ENCODE measurements at places on chromosomes 16 and 17.

- DNase-seq = no peak
Observed at GRCh38 chr16:1787056-1787321, 4.2 kb downstream of the NUBP2 start.

GRCh38 chr17:40022497-40022896 lies 7.3 kb downstream of the CSF3 start:
- DNase-seq = no peak

DNA sequence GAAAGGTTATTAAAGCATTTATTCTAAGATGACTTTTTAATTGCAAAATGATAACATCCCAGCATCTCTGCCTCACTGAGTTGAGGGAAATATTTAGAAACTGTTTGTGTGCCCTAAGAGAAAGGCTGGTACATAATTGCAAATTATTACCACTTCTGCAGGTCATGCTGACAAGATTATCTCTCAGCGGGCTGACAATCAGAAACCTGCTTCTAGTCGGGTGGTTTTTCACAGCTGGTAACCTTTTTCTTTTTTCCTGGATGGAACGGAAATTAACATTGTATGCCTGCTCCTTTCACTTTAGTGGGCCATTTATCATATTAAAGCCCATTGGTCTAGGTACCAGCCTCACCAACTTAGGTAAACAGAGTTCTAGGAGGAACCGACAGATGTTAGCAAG lies 17.0 kb upstream of the NUDT7 start:
- no peak for DNase-seq

- DNase-seq = peak; percentile 66
Observed at GRCh38 chr17:63954402-63955063, 18.2 kb downstream of the SCN4A start.

- DNase-seq = no peak
Observed at GRCh38 chr16:12124742-12125141, 148.2 kb downstream of the SNX29 start.

- DNase-seq = no peak
Observed at GRCh38 chr17:37206299-37206698, 169.5 kb upstream of the C17orf78 start.

- no peak for DNase-seq
Observed at GRCh38 chr17:39927929-39928857, 661 bp downstream of the LRRC3C start.

DNA sequence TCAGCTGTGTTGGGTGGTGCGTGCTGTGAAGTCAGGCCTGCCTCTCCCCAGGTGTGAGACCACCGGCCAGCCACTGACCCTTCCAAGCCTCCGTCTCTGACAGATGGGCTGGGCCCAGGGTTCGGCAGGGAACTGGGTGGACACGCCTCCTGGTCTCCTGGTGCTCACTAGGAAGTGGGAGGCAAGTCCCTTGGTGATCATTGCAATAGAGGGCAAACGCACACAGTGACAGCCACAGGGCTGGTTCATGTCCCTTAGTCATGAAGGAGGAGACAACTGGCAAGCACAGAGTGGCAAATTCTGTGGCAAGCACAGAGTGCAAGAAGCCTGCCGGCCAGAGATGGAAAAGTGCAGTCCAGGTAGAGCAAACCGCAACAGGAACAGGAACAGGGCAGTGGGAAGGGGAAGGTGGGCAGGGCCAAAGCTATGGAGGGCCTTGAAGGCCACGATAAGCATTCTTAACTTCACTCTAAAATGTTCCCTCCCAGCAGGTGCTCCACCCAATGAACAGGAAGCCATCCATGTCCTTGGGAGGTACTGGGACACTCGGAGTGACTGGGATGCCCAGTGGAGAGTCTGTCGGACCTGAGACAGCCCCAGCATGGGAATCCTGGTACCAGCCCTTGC lies 21.9 kb downstream of the USP7 start:
- peak; percentile 34 for DNase-seq

- DNase-seq = no peak
Observed at GRCh38 chr17:70892527-70892926, 723.2 kb downstream of the KCNJ2 start.

DNA sequence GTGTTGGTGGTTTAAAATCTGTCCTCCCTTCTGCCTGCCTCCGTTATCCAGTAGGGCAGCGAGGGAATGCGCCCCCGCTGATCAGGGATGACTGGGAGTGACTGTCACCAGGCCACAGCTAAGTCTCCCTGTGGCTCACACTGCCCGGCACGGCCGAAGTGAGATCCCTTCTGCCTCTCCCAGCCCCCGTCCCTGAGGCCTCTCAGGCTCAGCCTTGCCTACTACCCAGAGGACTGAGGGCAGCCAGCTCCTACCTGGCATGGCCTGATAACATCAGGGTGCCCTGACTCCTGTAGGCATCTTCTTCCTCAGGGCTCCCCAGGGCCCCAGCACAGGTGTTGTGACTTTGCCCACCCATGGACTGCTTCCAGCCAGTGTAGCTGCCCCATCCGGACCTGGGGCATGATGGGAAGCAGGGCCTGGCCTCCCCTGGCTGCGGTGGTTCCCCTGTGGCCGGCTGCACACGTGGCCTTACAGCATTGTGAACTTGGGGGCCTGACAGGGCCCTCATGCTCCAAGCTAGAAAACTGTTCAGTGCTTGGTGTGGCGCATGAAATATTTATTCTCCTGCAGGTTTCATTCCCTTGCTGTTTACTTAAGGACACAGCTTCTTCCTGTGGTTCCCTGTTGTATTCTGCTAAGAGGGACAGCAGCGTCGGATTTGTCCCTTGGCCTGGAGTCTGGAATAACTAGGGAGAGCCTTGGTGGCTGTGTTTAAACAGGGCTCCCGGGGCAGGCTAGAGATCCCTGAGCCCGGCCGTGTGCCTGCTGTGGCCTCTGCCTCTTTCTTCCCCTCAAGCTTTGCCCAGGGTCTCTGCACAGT lies 30.0 kb downstream of the GINS2 start:
- DNase-seq = no peak

- DNase-seq = no peak
Observed at GRCh38 chr16:22027633-22028032, 19.7 kb downstream of the MOSMO start.

DNA sequence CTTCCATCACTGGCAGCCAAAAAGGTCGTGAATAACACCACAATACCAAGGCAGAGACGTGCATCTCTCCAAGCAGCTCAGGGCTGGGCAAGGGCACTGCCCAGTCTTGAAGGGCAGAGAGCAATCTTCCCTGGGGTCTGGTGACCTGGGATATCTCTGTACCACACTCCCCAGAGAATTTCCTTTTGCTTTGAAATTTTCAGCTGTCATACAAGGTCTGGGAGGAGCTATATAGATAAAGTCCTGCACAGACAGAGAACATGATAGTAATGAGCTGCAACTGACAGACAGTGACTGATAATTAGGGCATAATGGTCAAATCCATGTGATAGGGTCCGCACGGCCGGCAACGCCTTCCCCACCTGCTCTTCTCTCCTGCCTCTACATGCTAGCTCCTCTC lies 68.2 kb downstream of the DYNLRB2 start:
- DNase-seq = no peak

DNA sequence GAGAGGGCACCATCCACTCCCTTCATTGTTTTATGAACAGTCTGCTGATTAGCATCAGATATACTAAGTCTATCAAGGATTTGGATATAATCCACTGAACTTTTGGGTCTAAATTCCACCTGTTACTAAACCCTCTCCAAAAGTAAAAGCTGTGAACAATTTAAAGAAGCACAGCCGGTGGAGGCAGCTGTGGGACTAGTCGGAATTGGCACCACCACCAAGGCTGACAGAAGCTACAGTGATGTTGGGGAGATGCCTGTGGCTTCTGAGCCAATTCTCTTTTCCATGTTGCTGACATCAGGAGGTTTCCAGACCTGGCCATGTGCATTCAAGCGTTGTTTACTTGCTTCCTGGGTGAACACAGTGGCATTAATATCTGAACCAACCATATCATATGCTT lies 679.0 kb upstream of the CA10 start:
- no peak for DNase-seq

- no peak for DNase-seq
Observed at GRCh38 chr16:59658572-59658971, 924.5 kb upstream of the GOT2 start.

- no peak for DNase-seq
Observed at GRCh38 chr17:16935786-16936185, 36.1 kb downstream of the TNFRSF13B start.

DNA sequence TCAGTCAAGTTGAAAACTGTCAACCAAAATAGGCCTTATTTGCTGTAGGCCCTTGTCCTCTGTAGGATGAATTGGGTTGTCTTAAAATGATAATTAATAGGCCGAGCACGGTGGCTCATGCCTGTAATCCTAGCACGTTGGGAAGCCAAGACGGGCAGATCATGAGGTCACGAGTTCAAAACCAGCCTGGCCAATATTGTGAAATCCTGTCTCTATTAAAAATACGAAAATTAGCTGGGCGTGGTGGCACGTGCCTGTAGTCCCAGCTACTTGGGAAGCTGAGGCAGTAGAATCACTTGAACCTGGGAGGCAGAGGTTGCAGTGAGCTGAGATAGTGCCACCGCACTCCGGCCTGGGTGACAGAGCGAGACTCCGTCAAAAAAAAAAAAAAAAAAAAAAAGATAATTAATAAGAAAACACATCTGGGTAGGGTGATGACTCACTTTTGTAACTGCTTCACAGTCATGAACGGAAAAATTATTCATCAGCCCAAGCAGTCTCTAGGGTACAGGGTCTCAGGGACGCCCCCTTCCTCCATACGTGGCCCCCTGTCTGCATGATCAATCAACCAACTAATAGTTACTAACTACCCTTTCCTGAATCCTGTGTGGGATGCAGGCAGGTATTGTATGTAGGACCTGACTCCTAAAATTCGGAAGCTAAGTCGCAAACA lies 137.0 kb upstream of the RCVRN start:
- no peak for DNase-seq

DNA sequence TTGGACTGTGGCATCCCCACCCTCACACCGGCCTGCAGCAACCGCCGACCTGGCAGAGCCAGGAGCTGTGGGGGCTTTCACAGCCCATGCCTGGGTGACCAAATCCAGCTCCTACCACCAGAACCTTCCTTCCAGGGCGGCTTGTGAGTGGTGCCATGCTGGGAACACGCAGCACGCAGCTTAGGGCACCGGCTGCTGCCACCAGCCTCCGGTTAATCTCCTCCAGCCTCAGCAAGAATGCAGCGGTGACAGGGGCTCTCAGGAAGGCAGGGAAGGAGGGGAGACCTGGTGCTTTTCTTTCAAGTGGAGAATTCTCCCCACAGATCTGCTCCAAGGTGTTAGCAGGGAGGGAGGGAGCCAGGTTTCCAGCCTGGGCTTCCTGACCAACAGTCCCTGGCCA lies 32.3 kb upstream of the ANKRD40CL start:
- no peak for DNase-seq

DNA sequence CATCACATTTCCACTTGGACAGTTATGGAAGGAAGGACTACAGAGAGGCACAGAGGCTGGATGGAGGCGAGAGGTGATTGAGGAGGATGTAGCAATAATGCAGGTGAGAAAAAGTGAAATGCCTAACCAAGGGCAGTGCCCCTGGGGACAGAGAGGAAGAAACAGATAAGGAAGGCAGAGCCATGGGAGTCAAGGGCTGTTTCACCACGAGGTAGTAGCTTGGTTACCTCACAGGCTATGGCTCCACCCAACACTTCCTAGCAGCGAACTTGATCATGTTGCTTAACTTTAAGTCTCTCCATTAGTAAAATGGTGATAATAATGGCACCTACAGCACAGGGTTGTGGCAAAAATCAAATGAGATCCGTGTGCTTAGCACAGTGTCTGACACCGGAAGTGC lies 83.9 kb downstream of the YPEL2 start:
- DNase-seq = no peak

DNA sequence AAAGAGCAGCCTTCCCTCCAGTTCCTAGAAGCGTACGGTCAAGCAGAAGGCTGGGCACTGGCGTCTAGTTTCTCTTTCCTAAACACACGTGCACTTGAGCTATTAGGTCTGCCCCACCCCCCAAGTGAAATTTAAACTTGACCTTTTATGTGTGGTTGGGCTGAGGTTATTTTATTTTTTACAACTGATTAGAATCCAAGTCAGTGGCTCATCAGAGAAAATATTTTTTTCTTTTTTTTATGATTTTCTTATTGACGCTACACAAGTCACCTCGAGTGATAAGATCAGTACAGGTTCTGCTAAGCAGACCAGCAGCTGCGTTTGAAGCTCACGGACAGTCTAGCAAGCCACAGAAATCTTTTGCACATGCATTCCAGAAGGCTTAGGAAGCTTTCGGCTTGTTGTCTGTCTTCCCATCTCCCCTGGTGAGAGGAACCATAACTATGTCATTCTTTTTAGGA lies 95.1 kb downstream of the ZFHX3 start:
- DNase-seq = no peak

GRCh38 chr16:11107780-11108465 lies 148.1 kb downstream of the SOCS1 start:
- DNase-seq = no peak

DNA sequence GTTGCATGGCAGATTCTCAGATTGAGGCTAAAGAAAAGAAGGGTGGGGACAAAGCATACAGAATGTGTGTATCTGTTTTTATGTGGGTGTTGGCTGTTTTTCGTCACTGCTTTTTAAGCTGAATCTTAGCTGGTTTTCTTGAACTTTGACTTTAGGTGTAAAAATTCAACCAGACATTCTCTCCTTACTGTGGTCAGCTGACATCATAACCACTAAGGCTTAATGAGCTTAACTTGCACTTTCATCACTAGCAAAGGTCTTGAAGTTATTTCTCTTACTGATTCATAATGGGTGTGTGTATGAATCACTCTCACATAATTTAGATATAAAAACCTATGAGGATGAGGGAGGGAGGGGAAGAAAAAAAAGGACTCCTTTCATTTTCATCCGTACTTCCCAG lies 4.0 kb upstream of the CDC6 start:
- peak; percentile 49 for DNase-seq

DNA sequence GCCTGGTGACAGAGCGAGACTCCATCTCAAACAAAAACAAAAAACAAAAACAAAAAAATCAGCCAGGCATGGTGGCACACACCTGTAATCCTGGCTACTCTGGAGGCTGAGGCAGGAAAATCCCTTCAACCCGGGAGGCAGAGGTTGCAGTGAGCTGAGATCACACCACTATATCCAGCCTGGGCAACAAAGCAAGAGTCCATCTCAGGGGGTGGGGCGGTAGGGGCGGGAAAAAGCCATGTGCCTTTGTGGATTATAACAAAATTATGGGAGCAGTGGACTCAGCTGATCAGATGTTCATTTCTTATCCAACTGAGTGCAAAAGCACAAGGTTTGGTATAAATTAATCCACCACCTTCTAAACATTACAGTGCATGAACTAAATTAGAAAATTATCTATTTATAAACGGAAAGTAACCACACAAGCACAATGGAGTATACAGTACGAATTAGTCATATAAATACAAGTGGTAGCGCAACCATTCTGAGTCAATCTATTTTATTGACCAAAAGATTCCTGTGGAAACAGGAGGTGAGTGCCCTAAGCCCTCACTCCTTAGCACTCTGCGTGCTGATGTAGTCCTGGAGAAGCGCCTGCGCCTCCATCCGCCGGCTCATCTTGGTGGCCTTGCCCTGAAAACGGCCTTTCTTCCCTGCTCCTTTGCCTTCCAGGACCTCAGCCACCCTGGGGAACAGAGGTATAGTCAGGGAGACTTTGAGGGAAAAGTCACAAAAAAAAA lies 14.0 kb downstream of the AARSD1 start:
- DNase-seq = no peak

- DNase-seq = no peak
Observed at GRCh38 chr17:43891851-43892646, 15.3 kb downstream of the MPP2 start.

- no peak for DNase-seq
Observed at GRCh38 chr17:50658616-50659015, 23.9 kb downstream of the ABCC3 start.
